Activated T-cell treated with anti-CD3 and anti-CD28 coated beads for 24 hours (primary cell): ENCODE measurements at places on chromosomes 11 and 22.
A peak's percentile ranks its signal among the peaks of the same experiment; 100 is the strongest.

- DNase-seq = no peak
Observed at GRCh38 chr11:1482581-1483444, 3.8 kb downstream of the MOB2 start.

- no peak for DNase-seq
Observed at GRCh38 chr22:26576026-26576680, 13.8 kb downstream of the TPST2 start.

- peak; percentile 74 for DNase-seq
Observed at GRCh38 chr11:68003846-68004550, at the start of gene UNC93B1. Gene UNC93B1 (minus strand): TSS chr11:68004097. CDS start chr11:68004043, 54 bp downstream.

- DNase-seq = no peak
Observed at GRCh38 chr11:120122924-120123683, 14.8 kb downstream of the TRIM29 start.

DNA sequence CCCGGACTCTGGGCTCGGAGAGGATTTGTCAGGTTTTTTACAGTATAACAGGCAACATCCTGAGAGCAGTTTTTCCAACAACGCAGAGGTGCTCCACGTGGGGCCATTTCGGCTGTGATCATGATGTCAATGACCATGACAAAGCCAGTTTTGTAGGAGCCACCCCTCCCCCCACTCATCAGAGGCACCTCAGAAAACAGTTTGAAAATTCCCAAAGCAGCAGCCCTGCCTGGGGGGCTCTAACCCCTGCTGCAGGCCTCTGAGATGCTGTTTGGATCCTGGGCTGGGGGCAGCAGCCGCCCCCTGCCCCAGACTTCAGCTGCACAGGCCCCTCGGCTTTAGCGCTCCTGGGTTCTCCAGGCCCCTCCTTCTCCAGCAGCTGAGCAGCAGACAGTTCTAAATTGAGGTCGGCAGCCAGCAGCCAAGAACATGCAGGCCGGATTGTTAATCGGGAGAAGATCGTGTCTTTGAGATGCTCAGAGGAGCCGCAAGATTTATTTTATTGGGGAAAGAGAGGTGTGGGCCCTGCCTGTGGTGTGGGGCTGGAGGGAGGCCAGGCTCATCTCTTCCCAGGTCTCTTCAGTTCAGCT is 19.4 kb downstream of the NFAM1 start:
- DNase-seq = no peak

DNA sequence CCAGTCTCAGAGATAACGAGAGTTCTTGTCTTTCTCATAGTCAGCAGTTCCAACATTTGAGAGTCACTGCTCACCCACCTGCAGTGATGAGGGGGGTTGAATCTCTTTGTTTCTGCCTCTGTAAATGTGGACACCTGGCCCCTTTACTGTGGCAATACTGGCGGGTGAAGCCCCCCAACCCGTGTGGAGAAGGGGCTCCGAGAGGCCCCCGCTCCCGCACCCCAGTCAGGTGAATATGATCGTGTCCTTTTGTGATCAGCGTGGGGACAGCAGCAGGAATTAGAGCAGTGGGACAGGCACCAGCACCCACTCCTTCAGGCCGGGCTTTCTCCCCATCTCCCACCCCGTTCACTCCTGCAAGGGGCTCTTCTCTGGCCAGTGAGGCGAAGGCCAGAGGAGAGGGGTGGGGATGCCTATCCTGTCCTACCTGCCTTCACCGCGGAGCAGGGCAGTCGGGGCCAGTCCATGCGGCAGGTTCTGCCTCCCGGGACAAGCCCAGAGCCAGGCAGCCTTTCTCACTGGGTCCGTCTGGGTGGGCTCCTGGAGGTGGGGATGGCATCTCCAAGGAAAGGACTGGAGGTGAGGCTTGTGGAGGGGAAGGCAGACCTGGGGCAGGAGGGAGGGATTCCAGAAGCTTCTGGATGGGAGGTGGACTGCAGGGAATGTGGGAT is 12.7 kb upstream of the CELSR1 start:
- DNase-seq = no peak

GRCh38 chr11:129930296-129930695 is 34.9 kb upstream of the NFRKB start:
- no peak for DNase-seq

DNA sequence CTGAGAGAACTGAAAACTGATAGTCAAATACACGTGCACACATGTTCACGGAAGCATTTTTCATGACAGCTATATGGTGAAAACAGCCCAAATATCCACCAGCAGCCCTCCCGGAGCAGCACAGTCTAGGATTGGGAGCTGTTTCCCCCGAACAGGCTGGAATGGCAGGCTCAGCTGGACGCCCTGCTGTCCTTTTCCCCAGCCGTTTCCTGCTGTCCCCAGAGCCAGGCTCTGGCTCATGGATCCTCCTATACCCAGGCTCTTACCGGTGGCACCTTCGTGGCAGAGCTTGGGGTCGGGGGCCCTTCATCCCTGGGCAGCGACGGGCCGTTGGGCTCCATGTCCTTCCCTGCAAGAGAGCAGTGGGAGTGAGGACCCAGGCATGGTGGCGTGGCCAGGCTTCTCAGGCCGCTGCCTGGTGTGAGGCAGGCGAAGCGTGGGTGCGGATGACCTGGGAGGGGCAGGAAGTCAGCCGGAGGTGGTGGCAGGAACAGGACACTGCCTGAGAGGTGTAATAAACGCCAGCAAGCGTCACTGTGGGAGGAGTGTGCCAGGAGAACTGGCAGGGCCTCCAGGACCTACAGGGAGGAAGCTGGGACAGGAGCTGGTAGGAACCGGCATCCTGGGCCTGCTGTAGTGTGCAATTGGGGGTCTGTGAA is 38.8 kb downstream of the OSBPL5 start:
- no peak for DNase-seq
